ENCODE measurements at places on chromosomes 16 and 17. TPM values are rescaled to one million over a fixed set of nuclear protein-coding genes. Genes with fewer than 3 reads are reported as not detected.

GRCh38 chr16:87706278-87707000 lies 59.3 kb downstream of the KLHDC4 start:
- DNase-seq = no peak

The HSD17B1 gene
- 3.4 TPM for polyA plus RNA-seq

GRCh38 chr16:77262971-77263370 lies 63.8 kb downstream of the SYCE1L start:
- no peak for DNase-seq

The TNS4 gene
- 0.03 TPM for polyA plus RNA-seq

The NTN3 gene
- 1.8 TPM for polyA plus RNA-seq

DNA sequence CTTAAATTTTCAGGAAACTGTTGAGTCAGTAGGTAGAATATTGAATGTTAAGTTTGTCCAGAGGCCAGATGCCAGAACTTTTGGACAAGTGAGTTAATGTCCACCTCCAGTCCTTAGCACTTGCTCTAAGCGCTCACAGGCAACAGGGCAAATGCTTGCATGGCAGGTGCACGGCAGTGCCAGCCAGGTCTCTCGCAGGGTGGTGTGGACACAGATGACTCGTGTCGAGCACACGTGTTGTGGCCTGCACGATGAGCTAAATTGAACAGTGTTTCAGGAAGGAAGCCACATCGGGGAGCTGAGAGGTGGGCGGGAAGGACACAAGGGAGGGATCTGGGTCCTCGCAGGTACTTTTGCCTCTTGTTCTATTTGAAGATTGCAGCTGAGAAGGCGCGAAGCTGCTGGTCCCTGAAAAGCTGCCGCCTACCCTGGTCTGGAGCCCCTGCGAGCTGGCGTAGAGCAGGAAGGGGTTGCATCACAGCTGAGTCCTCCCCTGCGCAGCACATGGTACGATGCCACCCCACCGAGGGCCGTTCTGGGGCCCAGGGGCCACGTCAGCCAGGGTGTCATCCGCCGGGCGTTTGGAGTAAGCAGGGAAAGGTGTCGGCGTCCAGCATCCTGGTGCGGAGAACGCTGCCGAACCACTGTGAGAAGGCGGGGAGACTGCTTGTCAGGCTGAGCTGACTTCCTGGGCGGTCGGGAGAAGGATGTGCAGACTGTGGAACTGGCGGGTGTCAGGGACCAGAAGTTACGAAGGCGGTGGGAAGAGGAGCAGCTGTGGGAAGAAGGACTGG lies 6.3 kb downstream of the RAB40C start:
- DNase-seq = no peak

The HCRT gene
- polyA plus RNA-seq = not detected

DNA sequence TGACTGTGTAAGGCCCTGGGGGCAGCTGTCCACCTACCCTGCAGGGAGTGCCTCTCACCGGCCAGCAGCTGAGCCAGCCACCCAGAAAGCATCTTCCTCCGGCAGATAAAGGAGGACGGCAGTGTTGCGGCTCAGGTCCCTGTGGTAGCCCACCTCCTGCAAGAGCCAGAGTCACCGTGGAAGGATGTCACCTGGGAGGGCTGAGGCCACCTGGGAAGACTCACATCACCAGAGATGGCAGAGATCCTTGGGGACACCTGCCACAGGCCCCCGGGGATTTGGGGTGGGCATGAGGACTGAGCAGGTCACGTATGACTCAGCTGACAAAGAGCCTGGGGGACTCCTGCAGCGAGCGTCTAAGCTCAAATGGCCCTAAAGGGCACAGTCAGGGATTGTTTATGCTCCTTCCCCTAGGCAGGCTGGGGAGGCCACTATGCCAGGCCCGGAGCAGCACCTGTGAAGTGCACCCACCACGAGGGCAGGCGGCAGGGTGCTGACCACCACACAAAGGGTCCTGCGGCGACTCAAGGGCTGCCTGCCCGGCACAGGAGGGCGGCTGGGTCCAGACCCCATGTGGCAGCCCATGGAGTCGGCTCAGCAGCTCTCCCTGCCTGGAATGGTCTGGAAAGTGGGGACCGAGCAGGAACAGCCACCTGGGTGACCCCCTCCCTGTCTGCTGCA lies 44.1 kb downstream of the TNFRSF13B start:
- DNase-seq = no peak

The ARHGAP23 gene
- 53.2 TPM for polyA plus RNA-seq

The PPY gene
- polyA plus RNA-seq = 0.30 TPM

- DNase-seq = no peak
Measured at GRCh38 chr17:4487820-4488716, 10.6 kb upstream of the SPNS2 start.

The PRPF8 gene
- 353 TPM for polyA plus RNA-seq

The P2RX5 gene
- polyA plus RNA-seq = 1.4 TPM

DNA sequence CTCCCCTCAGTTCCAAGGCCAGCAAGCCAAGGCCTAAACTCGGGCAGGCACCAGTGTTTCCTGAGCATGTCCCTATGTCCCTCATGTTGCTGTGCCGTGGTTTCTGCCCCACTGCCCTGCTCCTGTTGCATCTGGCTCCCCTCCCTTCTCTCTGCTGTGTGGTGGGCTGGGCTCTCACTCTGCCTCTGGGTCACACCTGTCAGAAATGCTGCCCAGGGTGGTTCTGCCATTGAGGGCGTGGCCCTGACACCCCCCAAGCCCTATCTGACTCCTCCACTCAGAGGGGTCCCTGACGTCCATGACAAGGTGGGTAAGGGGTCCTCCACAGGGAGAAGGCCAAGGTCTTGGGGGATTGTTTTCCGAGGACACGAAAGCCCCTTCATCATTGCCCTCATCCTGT lies 9.2 kb upstream of the ITGA3 start:
- DNase-seq = no peak

The EPN3 gene
- polyA plus RNA-seq = 13.4 TPM

DNA sequence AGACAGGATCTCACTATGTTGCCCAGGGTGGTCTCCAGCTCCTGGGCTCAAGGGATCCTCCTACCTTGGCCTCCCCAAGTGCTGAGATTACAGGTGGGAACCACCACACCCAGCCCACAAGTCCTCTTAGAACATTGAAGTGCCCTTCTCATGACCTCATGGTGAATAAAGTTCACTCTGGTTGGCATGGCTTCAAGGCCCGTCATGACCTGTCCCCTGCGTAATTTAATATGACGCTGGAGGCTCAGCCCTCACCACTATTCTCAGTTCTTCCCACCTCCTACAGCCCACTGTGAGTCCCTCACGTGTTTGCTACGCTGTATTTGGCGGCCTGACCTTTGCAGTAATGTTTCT lies 1.9 kb downstream of the ENDOV start:
- DNase-seq = no peak

The CPNE7 gene
- polyA plus RNA-seq = 6.6 TPM

The TLCD1 gene
- 14.7 TPM for polyA plus RNA-seq

The RNF222 gene
- not detected for polyA plus RNA-seq

The CLEC10A gene
- 2.2 TPM for polyA plus RNA-seq

DNA sequence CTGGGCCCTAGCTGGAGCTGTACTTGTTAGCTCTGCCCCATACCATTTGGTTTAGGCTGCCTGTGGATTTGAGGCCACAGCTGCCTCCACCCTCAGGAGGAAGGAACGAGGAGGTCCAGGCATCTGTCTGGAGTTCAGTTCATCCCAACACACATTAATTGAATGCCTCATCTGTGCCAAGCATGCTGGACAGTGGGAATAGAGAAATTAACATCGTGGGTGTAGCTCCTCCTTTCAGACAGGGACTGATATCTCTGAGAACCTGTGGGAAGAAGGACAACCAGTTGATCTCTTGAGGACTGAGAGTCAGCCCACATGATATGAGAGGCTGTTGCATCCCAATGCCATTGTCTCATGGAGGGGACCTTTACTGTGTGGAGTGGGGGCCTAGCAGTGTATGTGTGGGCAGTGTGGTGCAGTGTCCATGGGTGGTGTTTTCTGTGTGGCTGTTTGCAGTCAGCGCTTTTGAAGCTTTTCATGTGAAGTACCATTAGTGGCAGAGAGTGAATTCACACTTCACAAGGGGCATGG lies 29.4 kb upstream of the DDX52 start:
- no peak for DNase-seq

The AATK gene
- polyA plus RNA-seq = 7.8 TPM

DNA sequence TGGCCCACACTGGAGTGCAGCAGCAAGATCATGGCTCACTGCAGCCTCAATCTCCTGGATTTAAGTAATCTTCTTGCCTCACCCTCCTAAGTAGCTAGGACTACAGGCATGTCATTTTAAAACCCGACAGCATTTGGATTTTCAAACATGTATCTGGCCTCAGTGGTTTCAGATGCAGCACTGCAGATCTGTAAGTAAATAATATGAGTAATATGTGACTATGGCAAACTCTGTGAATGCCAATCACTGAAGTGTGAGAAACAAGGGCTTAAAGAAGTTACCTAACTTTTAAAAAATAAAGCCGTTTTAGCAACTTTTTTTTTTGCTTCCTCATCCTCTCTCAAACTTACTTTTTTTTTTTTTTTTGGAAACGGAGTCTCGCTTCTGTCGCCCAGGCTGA lies 11.9 kb downstream of the CEP20 start:
- no peak for DNase-seq

The METRN gene
- polyA plus RNA-seq = 15.4 TPM

The C17orf107 gene
- 1.5 TPM for polyA plus RNA-seq

The KCNJ12 gene
- polyA plus RNA-seq = 6.8 TPM

DNA sequence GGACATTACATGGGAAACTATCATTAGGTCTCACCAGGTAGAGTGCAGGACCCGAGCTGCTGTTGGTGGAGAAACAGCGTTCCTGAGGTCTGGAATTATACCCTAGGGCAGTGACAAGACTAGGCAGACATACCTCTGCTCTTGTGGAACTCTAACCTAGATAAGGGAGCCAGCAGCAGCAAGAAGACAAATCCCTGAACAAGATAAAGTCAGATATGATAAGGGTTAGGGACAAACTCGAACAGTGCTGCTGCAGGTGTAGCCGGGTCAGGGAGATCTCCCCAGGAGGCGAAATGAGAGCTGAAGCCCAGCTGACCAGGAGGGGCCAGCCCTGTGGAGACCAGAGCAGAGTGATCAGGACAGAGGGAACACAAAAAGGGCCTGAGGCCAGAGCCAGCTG lies 34.7 kb downstream of the ARSG start:
- DNase-seq = no peak

The FLYWCH1 gene
- polyA plus RNA-seq = 45.4 TPM

- DNase-seq = no peak
Measured at GRCh38 chr16:64534180-64534780, 587.6 kb downstream of the CDH11 start.

The SOST gene
- 56.9 TPM for polyA plus RNA-seq

The CDK3 gene
- polyA plus RNA-seq = 26.6 TPM

DNA sequence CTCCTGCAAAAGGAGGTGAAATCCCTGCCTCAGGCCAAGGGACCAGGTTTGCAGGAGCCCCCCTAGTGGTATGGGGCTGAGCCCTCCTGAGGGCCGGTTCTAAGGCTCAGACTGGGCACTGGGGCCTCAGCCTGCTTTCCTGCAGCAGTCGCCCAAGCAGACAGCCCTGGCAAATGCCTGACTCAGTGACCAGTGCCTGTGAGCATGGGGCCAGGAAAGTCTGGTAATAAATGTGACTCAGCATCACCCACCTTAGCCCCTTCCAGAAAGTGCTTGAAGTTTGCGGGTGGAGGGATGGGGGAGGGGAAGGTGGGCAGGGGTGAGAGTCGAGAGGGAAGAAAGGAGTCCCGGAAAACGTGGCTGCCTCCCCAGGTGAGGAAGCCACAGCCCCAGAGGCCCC lies 2.1 kb downstream of the MC1R start:
- no peak for DNase-seq

DNA sequence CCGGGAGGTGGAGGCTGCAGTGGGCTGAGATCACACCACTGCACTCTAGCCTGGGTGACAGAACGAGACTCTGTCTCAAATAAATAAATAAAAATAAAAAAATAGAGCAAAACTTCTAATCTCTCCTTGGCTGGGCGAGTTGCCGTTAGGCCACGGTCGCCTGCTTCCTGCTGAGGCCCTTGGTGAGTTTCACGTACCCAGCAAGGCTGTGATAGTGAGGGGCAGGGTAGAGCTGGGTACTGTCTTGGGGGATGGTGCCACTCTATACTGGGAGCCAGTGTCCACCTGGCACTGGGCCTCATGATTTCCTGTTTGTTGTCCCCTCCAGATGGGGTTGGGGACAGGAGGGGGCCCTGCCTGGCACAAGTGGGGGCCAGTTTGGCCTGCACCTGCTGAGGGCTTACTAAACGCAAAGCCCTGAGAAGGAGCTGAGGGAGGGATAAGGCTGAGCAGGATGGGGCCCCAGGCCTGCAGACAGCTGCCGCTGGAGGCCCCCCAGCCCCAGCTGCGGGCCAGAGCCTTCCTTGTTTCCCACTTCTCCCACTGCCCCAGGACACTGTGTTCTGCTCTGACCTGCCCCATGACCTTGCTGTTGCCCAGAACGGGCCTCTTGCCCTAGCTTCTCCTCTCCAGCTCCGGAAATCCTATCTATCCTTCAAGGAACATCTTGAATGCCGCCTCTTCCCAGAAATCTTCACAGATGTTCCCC lies 25.4 kb downstream of the GJD3 start:
- no peak for DNase-seq

The C16orf74 gene
- 4.0 TPM for polyA plus RNA-seq

The ZP2 gene
- polyA plus RNA-seq = not detected

The G6PC3 gene
- 73.8 TPM for polyA plus RNA-seq

GRCh38 chr16:82081264-82081663 lies 46.2 kb downstream of the HSD17B2 start:
- no peak for DNase-seq

The CD2BP2 gene
- polyA plus RNA-seq = 53.8 TPM

DNA sequence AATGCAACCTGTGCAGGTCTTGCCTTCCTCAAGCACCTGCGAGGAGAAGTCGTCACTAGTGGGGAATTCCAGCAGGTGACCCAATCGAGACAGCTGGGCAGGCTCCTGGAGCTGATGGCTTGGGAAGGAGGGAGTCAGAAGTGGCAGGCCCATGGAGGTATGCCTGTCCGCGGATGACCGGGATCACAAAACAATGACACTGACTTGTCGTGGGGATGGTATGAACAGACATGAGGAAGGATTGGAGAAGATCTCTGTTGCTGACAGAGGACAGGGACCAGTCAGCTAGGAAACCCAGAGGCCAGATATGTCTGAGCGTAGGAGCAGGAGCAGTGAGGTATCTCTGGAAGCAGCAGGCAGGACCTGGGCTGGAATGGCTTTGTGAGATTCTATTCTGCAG lies 233.3 kb downstream of the SOX9 start:
- DNase-seq = no peak

The CCL8 gene
- 0.24 TPM for polyA plus RNA-seq

- DNase-seq = no peak
Measured at GRCh38 chr17:76868669-76869495, 678 bp downstream of the MGAT5B start.
